ENCODE measurements at places on chromosomes 13 and 19. TPM values are rescaled to one million over a fixed set of nuclear protein-coding genes. Genes with fewer than 3 reads are reported as not detected.
A peak's percentile ranks its signal among the peaks of the same experiment; 100 is the strongest.

- no peak overlapping the region for H3K4me3 ChIP-seq
- DNase-seq, result no peak
- H3K4me1 ChIP-seq, result no peaks in the 10 kb centered on the region
- H3K27ac ChIP-seq, result no peak overlapping the region
- no peaks in the 10 kb centered on the region for H3K27me3 ChIP-seq
These were observed 21.0 kb downstream of the SPACA7 start for GRCh38 chr13:112397108-112397507.

GRCh38 chr19:18364826-18365528 is 21.0 kb upstream of the GDF15 start:
- no peaks in the 10 kb centered on the region for H3K27me3 ChIP-seq
- H3K36me3 ChIP-seq, result peaks cover 14% of the 10 kb centered on the region
- H3K27ac ChIP-seq, result no peak overlapping the region
- H3K4me1 ChIP-seq, result peaks cover 7% of the 10 kb centered on the region

DNA sequence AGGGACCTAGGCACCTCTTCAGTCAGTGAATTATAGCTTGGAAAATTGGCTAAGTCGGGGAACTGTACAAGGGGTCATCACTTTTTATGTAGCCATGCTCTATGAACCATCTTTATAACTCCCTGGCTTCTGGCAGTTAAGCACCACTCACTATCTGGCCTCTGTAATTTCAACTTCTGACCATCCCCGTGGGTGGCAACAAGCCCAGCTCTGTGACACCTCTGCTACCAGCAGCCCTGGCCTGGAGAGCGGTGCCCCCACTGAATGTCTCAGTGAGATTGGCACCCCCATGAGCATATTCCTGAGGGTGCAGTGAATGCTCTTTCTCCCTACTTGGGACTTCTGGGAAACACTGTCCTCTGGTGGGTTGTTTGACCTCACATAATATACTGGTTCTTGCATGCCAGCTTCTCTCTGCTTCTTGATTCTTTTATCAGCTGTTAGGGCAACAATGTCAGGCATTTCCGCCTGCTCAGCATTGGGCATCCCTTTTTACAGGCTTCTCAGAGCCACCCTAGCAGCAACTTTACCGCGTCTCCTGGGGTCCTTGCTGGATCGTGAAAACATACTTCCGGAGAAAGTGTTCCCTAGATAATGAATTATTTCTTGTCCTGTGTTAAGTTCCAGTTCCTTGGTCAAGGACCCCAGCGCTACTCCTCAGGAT is 10.4 kb downstream of the KL start:
- no peaks in the 10 kb centered on the region for H3K36me3 ChIP-seq
- peaks cover 18% of the 10 kb centered on the region for H3K27me3 ChIP-seq
- no peak for DNase-seq

Gene AP1M2
- polyA plus RNA-seq, result not detected

DNA sequence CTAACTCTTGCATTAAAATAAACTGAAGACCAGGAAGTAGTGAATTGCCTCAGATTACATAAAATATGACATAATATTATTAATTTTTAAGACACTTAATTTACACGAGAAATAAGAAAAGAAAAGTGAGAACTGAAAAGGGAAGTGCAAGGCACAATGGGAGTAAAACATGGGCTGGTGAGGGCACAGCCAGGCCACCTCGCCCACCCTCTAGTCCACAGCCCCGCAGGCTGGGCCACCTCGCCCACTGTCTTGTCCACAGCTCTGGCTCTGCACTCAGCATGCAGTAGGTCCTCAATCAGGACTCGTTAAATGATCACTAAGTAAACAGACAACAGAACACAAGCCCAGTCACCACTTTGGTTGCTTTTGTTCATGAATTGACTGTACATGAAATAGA is 67.8 kb upstream of the ARHGEF7 start:
- H3K4me1 ChIP-seq, result peaks cover 10% of the 10 kb centered on the region
- peak overlapping the region; percentile 66 for H3K27ac ChIP-seq
- H3K4me3 ChIP-seq, result no peak overlapping the region
- H3K27me3 ChIP-seq, result peaks cover 15% of the 10 kb centered on the region

GRCh38 chr19:12838182-12838885 is at the start of gene MAST1:
TSS of gene MAST1 (plus strand) at chr19:12838515. CDS start at chr19:12838573, 58 bp downstream.
- H3K27me3 ChIP-seq, result peaks cover 65% of the 10 kb centered on the region
- no peak within 1 kb of the TSS for H3K27ac ChIP-seq
- no peaks in the 10 kb centered on the region for H3K36me3 ChIP-seq
- H3K4me1 ChIP-seq, result peaks cover 31% of the 10 kb centered on the region
- peak within 1 kb of the TSS; percentile 89 for H3K4me3 ChIP-seq

Gene KCNJ14
- 0.24 TPM for polyA plus RNA-seq

DNA sequence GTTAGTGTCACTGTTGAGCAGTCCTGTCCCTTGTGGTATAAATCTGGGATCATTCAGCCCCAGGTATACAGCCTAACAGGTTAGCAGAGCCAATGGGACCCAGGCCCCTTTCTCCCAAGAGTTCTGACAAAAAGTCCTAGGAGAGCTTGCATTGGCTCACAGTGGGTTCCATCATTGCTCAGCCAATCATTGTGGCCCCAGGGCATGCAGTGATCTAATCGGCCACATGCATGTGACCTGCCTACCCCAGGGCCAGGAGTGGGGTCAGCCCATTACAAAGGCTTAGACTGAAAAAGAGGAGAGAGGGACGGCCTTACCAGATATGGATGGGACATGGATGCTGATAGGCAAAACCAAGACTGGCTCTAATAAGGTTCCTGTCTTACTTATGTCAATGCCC is 41.1 kb downstream of the SPTBN4 start:
- peaks cover 8% of the 10 kb centered on the region for H3K4me1 ChIP-seq
- no peak overlapping the region for H3K4me3 ChIP-seq
- no peak for DNase-seq
- H3K27ac ChIP-seq, result no peak overlapping the region
- H3K36me3 ChIP-seq, result no peaks in the 10 kb centered on the region
- peaks cover 40% of the 10 kb centered on the region for H3K27me3 ChIP-seq

- H3K4me1 ChIP-seq, result peaks cover 35% of the 10 kb centered on the region
- no peak for DNase-seq
- H3K27ac ChIP-seq, result no peak overlapping the region
- H3K27me3 ChIP-seq, result peaks cover 17% of the 10 kb centered on the region
- peak overlapping the region; percentile 87 for H3K4me3 ChIP-seq
- H3K36me3 ChIP-seq, result no peaks in the 10 kb centered on the region
These were observed 2.3 kb downstream of the TGFBR3L start for GRCh38 chr19:7916955-7917266.

DNA sequence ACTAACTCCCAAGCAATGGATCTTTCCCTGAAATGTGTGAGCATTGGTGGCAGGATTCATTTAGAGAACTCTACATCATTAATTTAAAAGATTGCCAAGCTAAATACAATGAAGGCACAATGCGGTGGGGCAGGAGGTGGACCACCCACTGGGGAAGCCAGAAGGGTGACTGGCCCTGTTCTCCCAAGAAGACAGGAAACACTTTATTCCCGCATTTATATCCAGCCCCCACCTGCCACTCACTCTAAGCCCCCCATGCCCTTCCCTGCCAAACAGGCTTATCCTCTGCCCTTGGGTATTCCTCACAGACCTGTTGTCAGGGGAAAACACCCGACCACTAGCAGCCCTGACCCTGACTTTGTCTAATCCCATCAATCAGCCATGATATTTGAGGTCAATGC is 189.1 kb upstream of the UBL3 start:
- no peaks in the 10 kb centered on the region for H3K27me3 ChIP-seq
- no peak overlapping the region for H3K27ac ChIP-seq
- H3K4me1 ChIP-seq, result no peaks in the 10 kb centered on the region

GRCh38 chr19:57477191-57478008 is at the start of gene ZNF772:
TSS of gene ZNF772 (minus strand) at chr19:57477566. CDS start at chr19:57477309, 257 bp downstream.
- DNase-seq, result peak; percentile 90

DNA sequence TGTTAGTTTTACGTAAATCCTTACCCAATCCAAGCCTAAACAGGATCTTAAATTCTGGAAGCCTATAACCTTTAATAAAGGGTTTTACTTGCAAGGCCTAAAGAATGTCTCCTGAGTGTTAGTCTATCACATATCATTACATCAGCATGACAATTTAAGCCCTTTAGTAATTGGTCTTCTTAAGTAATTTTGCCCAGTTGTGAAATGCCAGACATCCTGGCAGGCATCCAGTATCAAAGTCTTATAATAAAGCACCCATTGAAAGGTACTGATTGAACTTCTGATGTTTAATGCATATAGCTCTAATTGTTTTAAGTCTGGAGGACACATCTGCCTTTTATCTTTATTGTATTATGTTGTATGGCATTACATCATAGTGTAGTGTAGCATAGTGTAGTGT is 1078.9 kb downstream of the SLITRK1 start:
- H3K36me3 ChIP-seq, result no peaks in the 10 kb centered on the region
- no peak overlapping the region for H3K4me3 ChIP-seq
- H3K4me1 ChIP-seq, result no peaks in the 10 kb centered on the region
- H3K27me3 ChIP-seq, result no peaks in the 10 kb centered on the region
- H3K27ac ChIP-seq, result no peak overlapping the region

DNA sequence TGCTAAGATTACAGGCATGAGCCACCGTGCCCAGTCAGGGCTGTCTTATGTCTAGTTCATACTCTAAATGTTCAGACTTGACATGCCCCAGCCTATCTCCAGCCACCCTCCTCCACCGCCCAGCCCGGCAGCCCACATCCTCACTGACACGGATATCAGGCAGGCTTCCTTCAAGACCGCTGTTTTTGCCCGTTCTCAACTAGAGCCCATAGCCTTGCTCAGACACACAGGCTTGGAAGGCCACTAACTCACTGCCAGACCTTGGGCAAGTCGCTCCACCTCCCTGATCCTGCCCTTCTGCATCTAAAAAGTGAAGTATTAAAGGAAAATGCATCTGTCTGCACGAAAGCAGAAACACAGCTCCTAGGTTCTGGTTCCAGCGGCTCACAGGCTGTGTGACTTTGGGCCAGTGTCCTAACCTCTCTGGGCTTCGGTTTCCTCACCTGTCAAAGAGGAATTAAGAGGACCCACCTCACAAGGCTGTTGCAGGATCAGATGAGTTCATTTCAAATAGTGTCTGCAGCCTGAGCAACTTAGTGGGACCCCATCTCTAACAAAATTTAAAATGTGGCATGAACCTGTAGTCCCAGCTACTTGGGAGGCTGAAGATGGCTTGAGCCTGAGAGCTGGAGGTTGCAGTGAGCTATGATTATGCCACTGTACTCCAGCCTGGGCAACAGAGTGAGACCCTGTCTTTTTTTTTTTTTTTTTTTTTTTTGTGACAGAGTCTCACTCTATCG is 14.5 kb upstream of the CERS4 start:
- H3K27ac ChIP-seq, result peak overlapping the region; percentile 100
- peaks cover 81% of the 10 kb centered on the region for H3K4me1 ChIP-seq
- H3K4me3 ChIP-seq, result peak overlapping the region; percentile 87
- DNase-seq, result peak; percentile 75

GRCh38 chr13:51291341-51291740 is 48.1 kb upstream of the SERPINE3 start:
- DNase-seq, result no peak
- no peak overlapping the region for H3K27ac ChIP-seq
- H3K27me3 ChIP-seq, result no peaks in the 10 kb centered on the region
- H3K4me1 ChIP-seq, result no peaks in the 10 kb centered on the region
- no peaks in the 10 kb centered on the region for H3K36me3 ChIP-seq

DNA sequence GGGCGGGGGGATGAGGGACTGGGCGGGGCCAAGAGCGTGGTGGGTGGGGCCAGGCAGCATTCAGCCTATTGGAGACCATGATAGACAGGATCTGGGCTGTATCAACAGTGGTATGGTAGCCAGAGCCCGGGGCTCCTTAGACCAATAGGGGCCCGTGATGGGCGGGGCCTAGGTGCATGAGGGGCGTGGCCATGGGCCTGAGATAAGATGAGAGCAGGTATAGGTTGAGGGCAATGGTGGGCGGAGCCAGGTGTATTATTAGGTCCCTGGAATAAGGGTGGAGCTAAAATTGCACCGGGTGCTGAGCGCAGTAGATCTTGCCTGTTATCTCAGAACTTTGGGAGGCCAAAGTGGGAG is 5.3 kb downstream of the ABCA7 start:
- H3K36me3 ChIP-seq, result no peaks in the 10 kb centered on the region
- peak; percentile 44 for DNase-seq
- H3K27ac ChIP-seq, result no peak overlapping the region
- H3K4me3 ChIP-seq, result peak overlapping the region; percentile 22
- no peaks in the 10 kb centered on the region for H3K27me3 ChIP-seq

DNA sequence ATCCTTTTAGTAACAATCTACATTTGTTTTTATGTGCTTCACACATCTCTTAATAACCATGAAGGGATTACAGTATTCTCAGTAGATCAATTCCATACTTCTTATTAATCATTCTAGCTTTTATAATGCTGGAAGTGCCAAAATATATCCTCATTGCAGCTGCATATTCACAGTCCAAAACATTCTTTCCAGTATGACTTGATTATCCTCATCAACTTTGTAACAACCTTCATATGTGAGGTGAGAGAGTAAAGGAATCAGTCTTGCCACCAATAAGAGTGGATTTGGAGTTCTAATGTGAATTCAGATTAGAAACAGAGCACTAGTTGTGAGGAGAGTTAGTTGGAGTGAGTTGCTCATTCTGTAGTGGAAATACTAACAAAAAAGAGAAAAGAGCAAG is 208.0 kb upstream of the SPRY2 start:
- no peaks in the 10 kb centered on the region for H3K36me3 ChIP-seq
- peaks cover 4% of the 10 kb centered on the region for H3K27me3 ChIP-seq
- peaks cover 10% of the 10 kb centered on the region for H3K4me1 ChIP-seq
- H3K27ac ChIP-seq, result no peak overlapping the region
- H3K4me3 ChIP-seq, result no peak overlapping the region

DNA sequence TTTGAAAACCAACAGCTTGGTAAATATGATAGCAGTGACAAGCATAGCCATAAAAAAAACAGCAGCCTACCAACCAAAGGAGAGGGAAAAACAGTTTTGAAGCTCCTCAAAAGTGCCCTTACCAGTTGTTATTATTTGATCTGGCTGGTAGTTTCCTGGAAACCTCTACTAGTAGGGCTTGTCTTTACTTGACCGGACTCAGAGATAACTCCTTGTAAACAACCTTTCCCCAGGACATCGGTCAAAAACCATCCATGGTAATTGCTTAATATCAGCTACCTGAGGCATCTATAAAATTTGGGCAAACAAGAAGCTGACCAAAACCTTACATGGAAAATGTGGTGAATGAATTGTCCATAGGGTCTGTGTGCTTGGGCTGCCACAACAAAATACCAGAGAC is 210.9 kb downstream of the FGF14 start:
- H3K36me3 ChIP-seq, result no peaks in the 10 kb centered on the region
- H3K27me3 ChIP-seq, result peaks cover 6% of the 10 kb centered on the region
- no peak overlapping the region for H3K27ac ChIP-seq
- no peaks in the 10 kb centered on the region for H3K4me1 ChIP-seq
- H3K4me3 ChIP-seq, result no peak overlapping the region

Gene COL4A1
- polyA plus RNA-seq, result not detected

GRCh38 chr13:21289475-21289874 is 113.0 kb downstream of the MRPL57 start:
- no peak overlapping the region for H3K4me3 ChIP-seq
- H3K4me1 ChIP-seq, result no peaks in the 10 kb centered on the region
- no peaks in the 10 kb centered on the region for H3K36me3 ChIP-seq

- H3K4me3 ChIP-seq, result no peak overlapping the region
- H3K4me1 ChIP-seq, result peaks cover 4% of the 10 kb centered on the region
- no peak for DNase-seq
- H3K36me3 ChIP-seq, result no peaks in the 10 kb centered on the region
- H3K27ac ChIP-seq, result no peak overlapping the region
These were observed 17.1 kb upstream of the LRCH1 start for GRCh38 chr13:46535825-46536224.

Gene TGFBR3L
- not detected for polyA plus RNA-seq

- no peak overlapping the region for H3K27ac ChIP-seq
- peak overlapping the region; percentile 33 for H3K4me3 ChIP-seq
- H3K4me1 ChIP-seq, result peaks cover 25% of the 10 kb centered on the region
- H3K36me3 ChIP-seq, result peaks cover 5% of the 10 kb centered on the region
- peaks cover 68% of the 10 kb centered on the region for H3K27me3 ChIP-seq
These were observed 10.4 kb upstream of the NANOS3 start for GRCh38 chr19:13866463-13867046.

- no peaks in the 10 kb centered on the region for H3K27me3 ChIP-seq
- H3K4me3 ChIP-seq, result no peak overlapping the region
- no peak overlapping the region for H3K27ac ChIP-seq
- peaks cover 14% of the 10 kb centered on the region for H3K4me1 ChIP-seq
- DNase-seq, result no peak
- H3K36me3 ChIP-seq, result peaks cover 5% of the 10 kb centered on the region
These were observed 13.8 kb downstream of the CEACAM1 start for GRCh38 chr19:42514449-42514848.

Measured in naive B cell (primary cell).